ENCODE measurements at places on chromosomes 2 and 18.

- no peak for DNase-seq
Observed at GRCh38 chr18:44128365-44128764, 552.3 kb upstream of the SETBP1 start.

DNA sequence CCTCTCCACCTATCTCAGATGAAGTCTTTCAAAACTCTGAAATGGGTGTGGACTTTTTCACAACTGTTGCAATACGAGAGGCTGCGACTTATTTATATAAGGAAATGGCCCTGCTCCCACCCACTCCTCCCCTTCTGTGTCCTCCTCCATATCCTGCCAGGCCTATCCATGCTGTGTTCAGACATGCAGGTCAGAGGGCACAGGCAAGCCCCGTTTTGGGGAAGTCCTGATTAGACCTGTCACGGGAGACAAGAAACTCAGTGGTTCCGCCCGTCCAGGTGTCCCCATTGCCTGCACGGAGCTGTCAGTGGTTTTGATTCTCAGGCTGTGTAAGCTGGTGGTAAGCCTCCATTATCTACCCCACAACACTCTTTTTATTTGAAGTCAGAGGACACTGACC is 99.6 kb upstream of the MGAT5 start:
- DNase-seq = no peak

GRCh38 chr2:203871371-203871983 is 3.9 kb downstream of the CTLA4 start:
- DNase-seq = no peak

- DNase-seq = no peak
Observed at GRCh38 chr2:134776836-134777235, 58.0 kb upstream of the TMEM163 start.

DNA sequence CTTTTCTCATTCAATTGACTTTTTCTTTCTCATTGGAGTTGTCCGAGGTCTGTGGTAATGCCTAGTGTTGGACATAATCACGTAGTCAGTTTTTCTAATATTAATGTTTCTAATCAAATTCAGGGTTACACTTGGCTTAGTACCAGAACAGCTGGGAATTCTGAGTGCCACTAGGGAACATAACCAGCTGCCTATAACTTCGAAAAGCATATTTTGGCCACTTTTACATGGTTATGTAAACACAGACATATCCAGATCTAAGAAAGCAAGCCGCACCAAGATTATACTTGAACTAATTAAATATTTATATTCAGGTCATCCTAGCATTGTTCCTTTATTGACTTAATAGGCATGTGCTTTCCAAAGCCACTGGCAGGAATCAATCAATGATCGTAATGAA is 91.1 kb upstream of the ARHGAP28 start:
- DNase-seq = no peak

- DNase-seq = no peak
Observed at GRCh38 chr2:28658369-28658768, 93.3 kb upstream of the PPP1CB start.

GRCh38 chr18:12011957-12012549 is 30.7 kb downstream of the IMPA2 start:
- no peak for DNase-seq

GRCh38 chr2:61537277-61537949 is 743 bp downstream of the XPO1 start:
- DNase-seq = no peak

DNA sequence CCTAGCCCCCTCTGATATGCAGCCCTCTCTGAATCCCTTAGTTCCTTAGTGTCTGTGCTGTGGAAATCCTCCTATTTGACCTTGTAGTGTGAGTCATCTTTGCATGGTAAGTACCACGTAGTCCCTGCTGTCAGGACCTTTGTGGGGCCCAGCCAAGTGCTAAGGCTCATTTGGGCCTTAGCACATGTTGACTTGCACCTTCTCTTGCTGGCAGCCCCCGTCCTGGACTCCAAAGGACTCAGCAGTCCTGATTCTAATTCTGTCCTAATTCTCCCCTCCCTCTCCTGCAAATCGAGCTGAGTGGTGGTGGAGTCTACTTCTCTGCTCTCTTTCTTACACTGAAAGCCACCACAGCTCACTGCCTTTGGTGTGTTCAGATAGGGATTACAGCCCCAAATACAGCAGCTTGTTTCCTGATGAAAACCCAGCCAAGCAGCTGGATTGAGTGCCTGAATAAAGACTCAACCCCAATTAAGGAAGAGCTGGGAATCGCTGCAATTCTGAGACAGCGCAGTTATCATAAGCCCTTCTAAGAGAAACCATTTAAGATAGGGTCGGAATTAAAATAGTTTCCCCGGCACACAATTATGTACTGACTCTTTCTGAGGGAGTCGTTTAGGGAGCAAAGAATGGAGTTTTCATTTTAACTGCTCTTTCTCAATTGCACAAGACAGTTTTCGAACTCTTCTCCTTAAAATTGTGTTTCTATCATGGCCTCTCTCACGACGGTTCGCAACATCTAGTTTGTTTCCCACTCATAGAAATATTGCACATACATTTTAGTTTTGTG is 215.6 kb upstream of the TNP1 start:
- no peak for DNase-seq

DNA sequence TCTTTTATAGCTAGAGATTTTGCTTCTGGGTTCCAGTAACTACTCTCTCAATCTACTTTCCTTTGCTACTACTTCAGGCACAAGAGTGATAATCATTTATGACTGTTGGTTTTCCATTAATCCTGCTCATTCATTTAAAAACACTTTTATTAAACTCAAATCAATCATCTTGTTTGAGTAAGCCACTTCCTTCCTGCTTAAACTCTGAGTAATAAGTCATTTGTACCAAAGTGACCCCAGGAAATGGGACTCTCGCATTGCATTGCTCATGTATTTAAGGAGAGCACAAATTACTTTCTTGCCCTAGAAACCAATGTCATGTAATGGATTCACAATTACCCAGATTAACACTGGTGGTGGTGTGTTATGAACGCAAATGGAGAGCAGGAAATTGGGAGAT is 270.7 kb upstream of the HNMT start:
- no peak for DNase-seq

DNA sequence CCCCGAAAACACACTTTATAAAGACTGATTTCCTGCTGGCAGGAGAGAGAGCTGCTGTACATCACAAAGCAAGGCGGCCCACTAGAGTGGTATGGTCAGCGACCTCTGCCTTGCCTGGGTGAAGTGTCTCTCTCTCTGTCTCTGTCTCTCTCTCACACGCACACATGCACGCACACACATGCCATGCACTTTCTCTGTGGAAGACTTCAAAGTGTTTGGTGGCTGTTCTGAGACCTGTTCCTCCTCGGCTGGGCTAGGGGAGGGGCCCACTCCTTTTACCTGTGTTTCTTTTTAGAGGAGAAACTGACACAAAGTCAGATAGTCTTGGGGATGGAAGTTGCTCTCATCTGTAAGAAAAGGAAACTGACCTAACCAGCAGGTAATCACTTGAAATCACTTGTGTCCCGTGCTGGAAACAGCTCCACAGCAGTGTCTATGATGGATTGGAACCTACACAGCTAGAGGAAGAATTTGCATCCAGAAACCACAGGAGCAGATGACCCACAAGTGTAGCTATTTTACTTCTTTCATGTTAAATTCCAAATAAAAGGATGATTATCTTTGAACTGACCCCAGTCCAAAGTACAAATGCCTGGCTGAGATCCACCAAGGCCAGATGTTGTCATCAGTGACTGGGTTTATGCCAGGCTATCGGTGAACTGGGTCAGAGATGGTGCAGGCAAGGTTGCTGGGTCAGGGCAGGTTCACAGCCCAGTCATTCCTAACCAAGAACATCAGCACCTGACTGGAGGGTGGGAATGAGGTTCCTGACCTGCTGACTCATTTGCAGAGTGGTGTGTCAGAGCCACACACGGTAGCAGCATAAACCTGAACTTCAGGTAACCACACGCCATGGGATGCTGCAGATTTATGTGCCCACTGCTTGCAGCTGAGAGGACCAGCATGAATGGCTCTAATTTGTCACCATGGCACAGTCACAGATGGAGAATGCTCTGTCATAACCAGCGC is 63.0 kb downstream of the NPAS2 start:
- no peak for DNase-seq

- no peak for DNase-seq
Observed at GRCh38 chr18:79508565-79509535, 113.1 kb downstream of the NFATC1 start.
